ENCODE measurements at places on chromosomes 4 and X. TPM values are rescaled to one million over a fixed set of nuclear protein-coding genes. Genes with fewer than 3 reads are reported as not detected.
A peak's percentile ranks its signal among the peaks of the same experiment; 100 is the strongest.

- H3K36me3 ChIP-seq, result no peaks in the 10 kb centered on the region
- no peaks in the 10 kb centered on the region for H3K4me1 ChIP-seq
- H3K4me3 ChIP-seq, result no peak overlapping the region
- no peak overlapping the region for H3K27ac ChIP-seq
These were observed 39.3 kb downstream of the GATB start for GRCh38 chr4:151721466-151721865.

The SLC25A31 gene
- total RNA-seq, result not detected

- no peaks in the 10 kb centered on the region for H3K27me3 ChIP-seq
- H3K4me1 ChIP-seq, result no peaks in the 10 kb centered on the region
- H3K36me3 ChIP-seq, result no peaks in the 10 kb centered on the region
These were observed 109.5 kb downstream of the TAB3 start for GRCh38 chrX:30779453-30780030.

- H3K27me3 ChIP-seq, result no peaks in the 10 kb centered on the region
- H3K27ac ChIP-seq, result peak overlapping the region; percentile 3
- DNase-seq, result no peak
- peaks cover 50% of the 10 kb centered on the region for H3K4me1 ChIP-seq
These were observed 12.4 kb downstream of the STAG2 start for GRCh38 chrX:123973921-123974320.

The VCX3B gene
- not detected for total RNA-seq

- no peaks in the 10 kb centered on the region for H3K27me3 ChIP-seq
- no peaks in the 10 kb centered on the region for H3K36me3 ChIP-seq
- no peak for DNase-seq
- no peak overlapping the region for H3K27ac ChIP-seq
- peaks cover 12% of the 10 kb centered on the region for H3K4me1 ChIP-seq
- H3K4me3 ChIP-seq, result no peak overlapping the region
These were observed 50.8 kb downstream of the WDR19 start for GRCh38 chr4:39233114-39233513.

GRCh38 chrX:40735325-40736169 lies at the start of gene MED14:
TSS of gene MED14 (minus strand) at chrX:40735542. CDS start at chrX:40735412, 130 bp downstream.
- H3K4me3 ChIP-seq, result peak within 1 kb of the TSS; percentile 54
- H3K27ac ChIP-seq, result peak within 1 kb of the TSS; percentile 81
- no peaks in the 10 kb centered on the region for H3K36me3 ChIP-seq
- DNase-seq, result peak; percentile 85

All from body of pancreas (tissue), 4 donors.